ENCODE measurements at places on chromosomes 5 and 9. TPM values are rescaled to one million over a fixed set of nuclear protein-coding genes. Genes with fewer than 3 reads are reported as not detected.

Gene DIRAS2
- not detected for total RNA-seq

- no peak overlapping the region for H3K4me3 ChIP-seq
- no peaks in the 10 kb centered on the region for H3K4me1 ChIP-seq
- H3K36me3 ChIP-seq: no peaks in the 10 kb centered on the region
- H3K27ac ChIP-seq: no peak overlapping the region
- H3K27me3 ChIP-seq: no peaks in the 10 kb centered on the region
- DNase-seq: no peak
These were observed 480.8 kb downstream of the SPATA31A7 start for GRCh38 chr9:61670616-61671015.

- no peaks in the 10 kb centered on the region for H3K27me3 ChIP-seq
- H3K36me3 ChIP-seq: no peaks in the 10 kb centered on the region
- no peaks in the 10 kb centered on the region for H3K4me1 ChIP-seq
- H3K27ac ChIP-seq: no peak overlapping the region
These were observed 431.0 kb upstream of the TLE4 start for GRCh38 chr9:79140751-79141150.

Gene SLCO4C1
- total RNA-seq: not detected

Data from endothelial cell of umbilical vein (primary cell).